ENCODE measurements at places on chromosomes 3 and 15.

- DNase-seq, result no peak
These were observed 27.4 kb downstream of the RPLP1 start for GRCh38 chr15:69479971-69480370.

- DNase-seq, result peak; percentile 84
These were observed 77.2 kb downstream of the SCN10A start for GRCh38 chr3:38738630-38739395.

DNA sequence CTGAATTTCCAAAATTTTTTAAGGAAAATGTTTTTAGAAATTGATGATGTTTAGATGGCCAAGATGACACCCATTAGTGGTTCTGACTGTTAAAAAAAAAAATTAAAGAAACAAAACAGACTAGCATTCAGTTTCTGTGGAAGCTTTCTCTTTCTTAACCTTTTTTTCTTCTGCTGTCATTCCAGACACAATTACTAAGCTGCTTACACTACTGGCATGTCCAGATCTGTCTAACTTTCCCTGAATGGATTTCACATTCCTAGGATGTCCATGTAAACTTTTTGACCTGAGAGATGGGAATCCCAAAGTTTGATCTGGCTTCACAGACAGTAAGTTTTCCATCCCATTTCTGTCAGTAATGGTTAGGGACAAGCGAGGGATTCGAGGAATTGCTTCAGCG is 10.3 kb upstream of the MTMR10 start:
- no peak for DNase-seq

DNA sequence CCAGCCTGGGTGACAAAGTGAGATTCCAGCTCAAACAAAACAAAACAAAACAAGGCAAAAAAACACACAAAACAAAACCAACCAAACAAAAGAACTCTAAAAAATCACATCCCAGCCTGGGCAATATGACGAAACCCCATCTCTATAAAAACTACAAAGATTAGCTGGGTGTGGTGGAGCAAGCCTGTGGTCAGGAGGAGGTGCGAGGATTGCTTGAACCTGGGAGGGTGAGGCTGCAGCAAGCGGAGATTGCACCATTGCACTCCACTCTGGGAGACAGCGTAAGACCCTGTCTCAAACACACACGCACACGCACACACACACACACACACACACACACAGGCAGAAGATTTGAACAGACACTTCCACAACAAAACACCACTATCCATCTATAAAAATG is 99.6 kb downstream of the SHQ1 start:
- no peak for DNase-seq

DNA sequence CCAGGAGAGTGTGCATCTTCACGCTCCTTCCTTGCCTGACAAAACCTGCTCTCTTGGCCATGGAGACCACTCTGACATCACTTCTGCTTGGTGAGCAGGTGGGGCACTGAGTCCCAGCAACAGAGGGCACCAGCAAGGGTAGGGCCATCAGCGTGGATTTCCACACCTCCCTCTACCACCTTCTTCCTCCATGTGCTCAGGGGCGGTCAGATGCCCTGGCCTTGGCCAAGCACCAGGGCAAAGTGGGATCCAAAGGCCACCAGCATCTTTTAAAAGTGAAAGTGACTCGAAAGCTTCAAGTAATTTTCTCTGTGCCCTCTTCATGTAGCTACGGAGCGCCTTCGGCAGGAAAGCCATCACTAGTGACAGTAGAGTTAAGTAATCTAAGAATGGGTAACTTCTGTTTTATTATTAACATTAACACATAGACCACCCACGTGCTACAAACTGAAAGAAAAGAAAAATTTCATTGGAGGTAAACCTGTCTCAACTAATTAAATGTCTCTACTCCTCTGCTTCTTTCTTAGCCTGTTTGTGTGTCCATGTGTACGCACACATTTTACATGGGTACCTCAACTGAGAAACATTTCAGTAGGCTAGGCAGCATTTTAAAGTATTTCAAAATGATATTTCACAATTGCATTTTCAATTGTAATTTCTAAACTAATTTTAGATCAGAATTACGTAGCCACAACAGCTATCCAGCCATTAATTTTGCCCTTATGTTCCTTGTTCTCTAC is 57.9 kb downstream of the CHSY1 start:
- DNase-seq, result peak; percentile 12

DNA sequence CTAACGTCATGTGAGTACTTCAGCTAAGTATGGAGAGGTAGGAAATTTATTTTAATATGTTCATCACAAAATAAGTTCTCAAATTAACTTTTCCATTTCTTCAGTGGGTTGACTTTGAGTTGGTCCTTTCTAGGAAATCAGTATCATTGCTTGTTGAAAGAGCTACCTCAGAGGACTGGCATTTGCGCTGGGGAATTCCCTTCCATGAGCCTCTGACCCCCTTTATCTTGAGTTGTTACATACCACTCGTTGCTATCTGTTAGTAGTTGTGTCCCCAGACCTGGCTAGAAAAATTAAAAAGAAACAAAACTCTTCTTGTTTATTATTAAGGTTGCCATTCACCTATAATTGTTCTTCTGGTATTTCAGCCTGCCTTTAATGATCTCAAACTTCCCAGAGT is 96.8 kb upstream of the ROBO2 start:
- DNase-seq, result peak; percentile 62

GRCh38 chr3:39000008-39000450 is 51.7 kb downstream of the SCN11A start:
- DNase-seq, result peak; percentile 75

DNA sequence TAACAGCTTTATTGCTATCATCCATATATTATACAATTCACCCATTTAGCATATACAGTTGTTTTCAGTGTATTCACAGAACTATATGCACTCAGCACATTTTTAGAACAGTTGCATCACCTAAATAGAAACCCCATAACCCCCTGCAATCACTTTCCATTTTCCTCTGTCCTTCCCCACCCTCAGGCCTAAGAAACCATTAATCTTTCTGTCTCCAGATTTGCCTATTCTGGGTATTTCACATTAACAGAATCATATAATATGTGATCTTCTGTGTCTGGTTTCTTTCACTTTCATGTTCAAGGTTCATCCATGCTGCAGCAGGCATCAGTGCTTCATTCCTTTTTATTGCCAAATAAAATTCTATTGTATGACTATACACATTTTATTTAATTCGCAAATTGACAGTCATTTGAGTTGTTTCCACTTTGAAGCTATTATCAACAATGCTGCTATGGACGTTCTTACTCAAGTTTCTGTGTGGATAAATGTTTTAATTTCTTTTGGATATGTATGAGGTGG is 39.8 kb downstream of the ADAMTS17 start:
- DNase-seq, result no peak

- DNase-seq, result no peak
These were observed 6.3 kb upstream of the HEXA start for GRCh38 chr15:72382146-72382545.

DNA sequence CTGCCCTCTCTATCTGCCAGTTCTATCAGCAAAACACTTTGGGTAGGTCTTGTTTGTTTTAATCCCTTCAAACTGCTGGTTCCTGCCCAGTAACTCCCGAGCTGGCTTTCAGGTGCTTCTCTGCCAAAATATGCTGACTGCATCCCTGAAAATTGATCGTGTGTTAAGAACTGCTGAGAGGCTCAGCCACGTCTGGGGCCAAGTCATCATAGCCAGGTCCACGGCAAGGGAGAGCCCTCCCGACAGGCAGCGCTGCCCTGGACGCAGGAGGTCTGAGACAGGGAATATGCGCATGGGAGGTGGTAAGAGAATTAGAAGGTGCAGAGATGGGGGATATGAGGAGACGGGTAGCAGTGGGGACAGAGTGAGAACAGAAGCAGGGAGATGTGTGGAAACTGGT is 179.7 kb upstream of the TOPAZ1 start:
- DNase-seq, result peak; percentile 57

DNA sequence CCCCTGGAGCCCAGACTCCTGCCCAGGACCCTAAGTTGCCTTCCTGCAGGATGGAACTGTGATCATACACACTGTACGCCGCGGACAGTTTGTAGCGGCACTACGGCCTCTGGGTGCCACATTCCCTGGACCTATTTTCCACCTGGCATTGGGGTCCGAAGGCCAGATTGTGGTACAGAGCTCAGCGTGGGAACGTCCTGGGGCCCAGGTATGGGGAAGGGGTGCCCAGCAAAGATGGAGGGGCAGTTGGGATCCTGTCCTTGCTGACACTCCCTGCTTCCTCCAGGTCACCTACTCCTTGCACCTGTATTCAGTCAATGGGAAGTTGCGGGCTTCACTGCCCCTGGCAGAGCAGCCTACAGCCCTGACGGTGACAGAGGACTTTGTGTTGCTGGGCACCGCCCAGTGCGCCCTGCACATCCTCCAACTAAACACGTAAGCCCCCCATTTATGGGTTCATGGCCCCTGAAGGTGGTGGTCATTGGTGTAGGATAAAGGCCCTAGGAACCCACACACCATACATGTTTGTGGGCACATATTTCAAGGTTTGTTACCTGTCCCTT is 28.8 kb downstream of the NBEAL2 start:
- peak; percentile 42 for DNase-seq

GRCh38 chr3:183220828-183221227 is 32.2 kb upstream of the B3GNT5 start:
- DNase-seq, result no peak

GRCh38 chr3:150790629-150791028 is 27.7 kb upstream of the SIAH2 start:
- DNase-seq, result no peak

DNA sequence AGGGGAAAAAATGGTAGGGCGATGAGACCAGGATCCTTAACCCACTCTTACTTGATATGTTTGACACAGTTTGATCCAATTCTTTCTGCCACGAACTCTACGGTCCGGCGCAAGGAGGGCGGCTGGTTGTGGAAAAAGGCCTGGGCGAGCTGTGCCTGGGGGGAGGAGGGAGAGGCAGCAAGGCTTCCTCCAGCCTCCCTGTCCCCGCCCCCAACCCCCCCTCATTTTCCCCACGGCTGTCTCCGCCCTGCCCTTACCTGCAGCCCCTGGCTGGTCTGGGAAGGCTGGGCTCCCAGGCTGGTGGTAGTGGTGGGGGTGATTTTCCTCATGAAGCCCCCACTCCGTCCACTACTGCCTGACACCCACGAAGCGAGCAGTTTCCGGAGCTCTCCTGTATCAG is 8.0 kb downstream of the CDAN1 start:
- peak; percentile 77 for DNase-seq

- DNase-seq, result no peak
These were observed 99.3 kb upstream of the ZBED2 start for GRCh38 chr3:111694471-111694870.

- DNase-seq, result no peak
These were observed 575.4 kb upstream of the GOLIM4 start for GRCh38 chr3:168671091-168671490.

DNA sequence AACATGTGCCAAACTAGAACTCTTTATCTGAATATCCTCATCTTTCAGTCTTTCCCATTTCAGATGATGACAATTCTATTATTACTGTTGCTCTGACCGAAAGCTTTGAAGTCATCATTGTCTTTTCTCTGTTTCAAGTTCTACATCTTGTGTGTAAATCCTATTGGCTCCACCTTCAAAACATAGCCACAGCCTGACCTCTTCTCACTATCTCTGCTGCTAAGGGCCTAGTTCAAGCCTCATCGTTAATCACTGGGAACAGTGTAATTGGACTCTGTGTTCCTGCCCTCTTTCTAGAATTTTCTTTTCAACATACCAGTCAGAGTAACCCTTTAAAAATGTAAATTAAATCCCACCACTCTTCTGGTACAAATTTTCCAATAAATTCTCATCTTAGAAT is 105.1 kb downstream of the OXSM start:
- DNase-seq, result no peak

DNA sequence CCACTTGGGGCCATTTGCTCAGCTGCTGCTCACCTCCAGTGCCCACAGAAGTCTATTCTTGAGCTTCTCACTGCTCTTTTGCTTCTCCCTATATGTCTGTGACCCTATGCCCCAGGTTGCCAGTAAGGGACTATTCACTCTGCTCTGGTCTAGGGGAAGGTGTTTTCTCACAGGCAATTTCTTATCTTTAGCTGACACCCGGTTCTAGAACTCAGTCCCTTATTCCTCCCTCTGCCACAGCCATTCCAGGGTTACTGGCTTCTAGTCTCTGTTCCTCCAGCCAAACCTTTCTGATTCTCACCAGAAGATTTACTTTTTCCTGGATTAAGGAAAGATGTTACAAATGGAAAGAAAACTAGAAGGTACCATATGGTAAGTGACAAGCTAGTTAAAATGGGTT is 574.0 kb downstream of the NTRK3 start:
- no peak for DNase-seq

GRCh38 chr3:64111083-64111482 is 87.8 kb upstream of the PSMD6 start:
- DNase-seq, result no peak

DNA sequence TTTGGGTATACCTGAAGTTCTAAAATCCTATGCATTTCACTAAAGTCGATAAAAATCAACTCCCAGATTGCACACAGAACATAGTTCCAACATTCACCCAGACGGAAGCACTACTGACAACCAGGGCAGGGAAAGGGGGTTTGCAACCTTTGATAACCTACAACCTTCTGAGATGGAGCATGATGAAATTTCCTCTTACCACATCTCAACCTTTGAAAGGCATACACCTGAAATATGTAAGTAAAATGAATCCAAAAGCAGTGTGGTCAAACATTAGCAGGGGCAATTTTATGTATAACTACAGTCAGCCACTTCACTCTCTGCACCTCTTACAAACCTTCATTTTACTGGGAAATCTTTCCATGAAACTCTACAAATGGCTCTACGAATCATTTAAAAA is 184.1 kb downstream of the FOXP1 start:
- no peak for DNase-seq

- DNase-seq, result no peak
These were observed 77.4 kb upstream of the PCSK6 start for GRCh38 chr15:101566748-101567488.

DNA sequence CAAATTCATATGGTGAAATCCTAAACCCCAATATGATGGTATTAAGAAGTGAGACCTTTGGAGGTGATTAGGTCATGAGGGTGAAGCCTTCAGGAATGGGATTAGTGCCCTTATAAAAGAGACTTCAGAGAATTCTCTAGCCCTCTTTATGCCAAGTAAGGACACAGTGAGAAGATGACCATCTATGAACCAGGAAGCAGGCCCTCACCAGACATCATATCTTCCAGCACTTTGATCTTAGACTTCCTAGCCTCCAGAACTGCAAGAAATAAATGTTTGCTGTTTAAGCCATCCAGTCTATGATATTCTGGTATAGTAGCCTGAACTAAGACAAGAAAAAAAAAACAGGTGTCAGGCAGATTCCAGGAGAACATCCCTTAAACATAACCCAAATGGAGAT is 45.9 kb upstream of the AP4E1 start:
- no peak for DNase-seq

DNA sequence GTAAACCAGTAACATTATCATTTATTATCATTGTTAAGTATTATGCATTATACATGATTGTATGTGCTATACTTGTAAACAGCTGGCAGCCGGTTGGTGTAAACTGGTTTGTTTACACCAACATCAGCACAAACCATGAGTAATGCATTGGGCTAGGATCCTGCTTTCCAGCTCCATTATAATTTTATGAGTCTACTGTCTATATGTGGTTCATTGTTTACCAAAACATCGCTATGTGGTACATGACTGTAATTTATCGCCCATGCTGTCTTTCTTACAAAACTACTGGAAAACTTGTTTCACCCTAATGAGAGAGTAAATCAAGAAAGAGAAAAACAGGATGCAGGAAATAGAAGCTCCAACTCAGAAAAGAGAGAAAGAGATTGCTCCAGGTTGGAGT is 224.8 kb upstream of the CBLB start:
- no peak for DNase-seq

All from H7 (cell line).